ENCODE measurements at places on chromosomes 2 and 18. TPM values are rescaled to one million over a fixed set of nuclear protein-coding genes. Genes with fewer than 3 reads are reported as not detected.
A peak's percentile ranks its signal among the peaks of the same experiment; 100 is the strongest.

DNA sequence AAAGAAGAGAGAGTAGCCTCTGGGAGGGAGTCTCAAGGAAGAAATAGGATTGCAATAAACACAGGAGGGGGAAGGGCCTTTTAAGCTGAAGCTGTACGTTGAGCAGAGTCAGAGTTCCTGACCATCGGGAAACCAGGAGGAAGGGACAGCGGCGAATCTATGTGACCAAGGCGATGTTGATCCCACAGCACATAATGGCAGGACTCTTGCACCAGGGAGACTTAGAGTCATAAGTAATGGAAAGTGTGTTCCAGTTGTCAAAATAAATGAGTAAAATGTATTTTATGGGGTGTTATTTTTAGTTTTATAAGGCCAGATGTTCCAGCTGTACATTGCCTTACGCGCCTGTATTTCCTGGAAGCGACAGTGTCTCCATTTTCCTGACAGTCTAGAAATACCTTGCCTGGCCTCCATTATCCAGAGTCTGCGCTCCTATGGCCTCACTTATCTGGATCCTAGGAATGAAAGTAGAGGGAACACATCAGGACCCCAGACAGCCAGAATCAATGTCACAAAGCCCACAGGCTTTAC, 152.8 kb upstream of the COPS8 start:
- no peak for DNase-seq

DNA sequence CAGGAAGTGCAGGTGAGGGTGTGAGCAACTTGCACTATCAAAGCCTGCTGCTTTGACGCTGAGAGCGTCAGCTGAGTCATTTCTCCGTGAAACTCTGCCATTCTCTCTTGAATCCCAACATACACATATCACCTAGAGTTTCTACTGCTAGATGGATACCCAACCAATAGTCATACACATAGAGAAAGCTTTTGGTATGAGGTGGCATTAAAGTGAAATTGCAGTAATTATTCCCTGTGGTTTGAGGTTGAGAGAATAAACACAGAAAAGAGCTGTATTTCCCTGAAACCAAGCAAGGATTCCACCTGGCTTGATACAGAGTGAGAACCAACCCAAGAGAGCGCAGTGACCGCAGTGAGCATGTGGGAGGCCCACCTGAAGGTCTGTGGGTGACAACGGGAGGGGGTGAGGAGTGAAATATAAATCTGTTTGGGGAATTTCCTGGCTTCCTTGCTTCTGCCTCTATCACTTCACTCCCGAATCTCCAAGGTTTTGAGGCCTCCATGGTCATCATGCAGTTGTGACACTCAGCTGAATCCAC, 28.8 kb upstream of the TMEM18 start:
- DNase-seq, result no peak

- DNase-seq, result no peak
Observed at GRCh38 chr2:153394247-153394646, 84.3 kb downstream of the RPRM start.

- DNase-seq, result no peak
Observed at GRCh38 chr2:71339685-71340084, 8.1 kb downstream of the ZNF638 start.

The DPP4 gene
- 11.1 TPM for total RNA-seq

DNA sequence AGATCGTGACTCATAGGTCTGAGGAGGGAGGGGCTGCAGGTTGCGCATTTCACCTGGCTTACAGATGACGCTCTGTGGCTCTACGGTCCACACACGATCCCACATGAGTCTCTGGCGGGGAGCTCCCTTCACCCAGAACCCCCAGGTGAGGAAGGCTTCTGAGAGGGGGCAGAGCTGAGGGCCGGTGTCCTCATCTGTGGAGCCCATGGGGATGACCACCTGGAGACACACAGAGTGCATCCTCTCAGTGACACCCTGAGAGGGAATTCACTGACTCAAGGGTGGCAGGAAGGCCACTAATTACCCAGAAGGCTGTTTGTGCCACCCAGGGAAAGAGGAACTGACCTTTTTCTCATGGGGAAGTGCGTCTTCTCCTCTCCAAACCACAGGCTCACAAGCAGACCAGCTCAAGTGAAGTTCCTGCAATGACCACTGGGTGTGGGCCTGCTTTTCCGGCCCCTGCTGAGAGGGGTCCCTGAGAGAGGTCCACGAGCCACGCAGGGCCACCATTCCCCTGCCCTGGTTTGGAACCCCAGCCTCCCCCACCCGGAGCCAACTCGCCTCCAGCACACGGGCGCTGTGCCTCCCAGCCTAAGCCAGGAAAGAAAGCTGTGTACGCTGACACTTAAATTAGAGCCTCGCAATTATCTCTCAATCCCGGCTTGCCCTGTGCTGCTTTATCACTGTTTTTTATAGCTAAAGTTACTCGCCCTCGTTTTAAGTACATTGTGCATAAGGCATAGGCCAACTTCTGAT, 114.1 kb downstream of the BCL11A start:
- DNase-seq, result peak; percentile 69

GRCh38 chr18:49934457-49934856, 121.1 kb upstream of the ACAA2 start:
- no peak for DNase-seq

- no peak for DNase-seq
Observed at GRCh38 chr2:3145471-3146021, 232.1 kb downstream of the EIPR1 start.

DNA sequence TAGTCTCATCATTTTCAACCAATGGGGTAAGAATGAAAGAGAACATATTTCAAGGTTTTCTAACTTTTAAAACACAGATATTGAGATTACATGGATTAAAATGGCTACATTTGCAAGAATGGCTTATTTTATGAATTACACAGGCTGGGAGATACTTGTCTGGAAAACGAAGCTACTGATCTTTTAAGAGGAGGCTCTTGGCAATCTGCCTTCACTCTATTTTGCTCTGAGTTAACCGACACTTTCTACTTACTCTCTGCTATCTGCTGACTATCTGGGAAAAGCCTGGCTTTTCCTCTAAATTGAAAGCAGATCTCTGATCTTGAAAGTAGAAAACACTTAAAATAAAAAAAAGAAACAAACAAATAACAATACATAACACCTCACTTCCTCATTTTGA, 325.4 kb upstream of the LINC00305 start:
- DNase-seq, result no peak

DNA sequence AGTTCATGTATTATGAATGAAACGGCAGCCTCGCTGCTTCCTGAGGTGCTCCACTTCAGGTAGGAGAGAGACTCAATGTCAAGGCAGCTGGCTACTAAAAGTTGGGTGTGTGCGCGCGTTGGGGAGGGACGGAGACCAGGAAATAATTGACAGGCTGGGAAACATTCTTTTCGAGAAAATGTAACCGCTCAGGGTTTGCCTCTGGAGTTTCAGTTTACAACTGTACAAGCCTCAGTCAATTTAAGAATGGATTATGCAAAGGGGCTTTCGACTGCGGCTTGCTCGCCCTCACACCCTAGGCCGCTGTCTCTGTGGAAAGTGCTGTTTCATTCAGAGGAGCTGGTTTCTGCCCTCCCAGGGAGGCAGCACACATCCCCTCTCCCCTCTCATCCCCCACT, 4.4 kb upstream of the SPRED2 start:
- no peak for DNase-seq

The EPG5 gene
- total RNA-seq, result 27.6 TPM
